ENCODE measurements at places on chromosomes 6 and 20.
A peak's percentile ranks its signal among the peaks of the same experiment; 100 is the strongest.

- DNase-seq: no peak
Measured at GRCh38 chr6:160058603-160059215, 62.9 kb upstream of the SLC22A1 start.

DNA sequence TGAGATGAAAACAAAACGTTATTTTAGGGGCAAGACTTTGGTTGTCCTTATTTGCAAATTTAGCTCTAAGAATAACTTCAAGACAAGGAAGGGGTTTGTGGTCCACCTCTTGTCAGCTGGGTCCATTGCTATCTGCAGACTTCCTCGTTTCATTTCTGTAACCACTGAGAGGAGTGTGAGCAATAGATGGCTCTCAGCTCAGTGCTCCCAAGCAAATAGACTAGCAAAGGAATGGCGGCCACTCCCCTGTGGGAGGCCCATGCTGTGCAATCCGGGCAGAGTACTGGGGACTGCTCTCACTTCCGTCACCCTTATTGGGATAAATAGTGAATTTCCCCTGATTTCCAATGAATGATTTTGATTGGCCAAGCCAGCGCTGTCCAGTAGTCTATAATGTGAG lies 176.6 kb downstream of the ZDHHC14 start:
- no peak for DNase-seq

DNA sequence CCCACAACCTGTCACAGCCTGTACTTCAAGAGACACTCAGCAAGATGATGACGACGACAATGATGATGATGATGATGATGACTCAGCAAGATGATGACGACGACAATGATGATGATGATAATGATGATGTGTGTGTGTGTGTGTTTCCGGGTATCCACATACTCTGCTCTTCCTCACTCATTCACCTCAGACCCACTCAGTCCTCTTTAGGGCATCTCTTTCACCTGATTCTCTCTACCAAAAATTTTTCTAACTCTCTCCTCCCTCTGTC lies 1.2 kb upstream of the EIF6 start:
- no peak for DNase-seq

DNA sequence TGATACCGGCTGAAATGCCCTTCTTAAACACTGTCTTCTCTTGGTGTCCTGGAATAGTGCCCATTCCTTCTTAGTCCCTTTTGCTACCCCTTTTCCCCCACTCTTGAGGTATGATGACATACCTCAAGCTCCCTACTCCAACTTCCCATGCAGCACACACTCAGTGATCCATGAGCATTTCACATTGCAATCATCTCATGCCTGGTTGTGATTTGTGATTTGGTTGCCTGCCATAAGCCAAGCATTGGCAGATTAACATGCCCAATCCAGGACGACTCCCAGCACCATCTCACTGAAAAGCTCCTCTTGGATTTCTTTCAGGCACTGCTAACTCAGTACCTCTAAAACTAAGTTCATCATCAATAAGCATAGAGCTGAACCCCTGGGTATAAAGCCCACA lies 14.7 kb upstream of the PTPRA start:
- no peak for DNase-seq

GRCh38 chr6:151443911-151444621 lies 7.9 kb downstream of the RMND1 start:
- no peak for DNase-seq

DNA sequence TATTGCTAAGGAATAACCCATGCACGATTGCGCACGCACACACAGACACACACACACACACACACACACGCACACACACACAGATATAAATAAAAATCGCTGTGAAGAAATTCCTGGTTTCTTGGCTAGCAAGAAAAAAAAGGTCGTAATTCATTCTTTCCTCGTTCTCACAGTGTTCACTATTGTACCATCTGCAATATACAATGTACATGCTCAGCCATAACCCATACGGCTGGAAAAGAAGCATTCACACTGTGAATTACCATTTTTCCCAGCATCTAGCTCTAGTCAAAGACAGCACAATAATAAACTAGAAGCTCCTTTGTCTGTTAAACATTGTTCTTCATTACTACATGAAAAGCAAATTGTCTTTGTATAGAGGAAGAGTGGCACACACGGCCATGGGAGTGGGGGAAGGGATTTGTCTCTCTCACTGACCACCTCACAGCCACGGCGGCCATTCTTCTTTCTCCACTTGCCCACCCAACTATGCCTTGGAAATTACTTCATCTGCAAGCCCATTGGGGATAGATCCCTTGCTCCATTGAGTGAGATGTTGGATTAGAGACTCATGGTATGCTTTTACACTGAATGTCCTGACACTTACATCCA lies 115.3 kb upstream of the ID4 start:
- DNase-seq: no peak

DNA sequence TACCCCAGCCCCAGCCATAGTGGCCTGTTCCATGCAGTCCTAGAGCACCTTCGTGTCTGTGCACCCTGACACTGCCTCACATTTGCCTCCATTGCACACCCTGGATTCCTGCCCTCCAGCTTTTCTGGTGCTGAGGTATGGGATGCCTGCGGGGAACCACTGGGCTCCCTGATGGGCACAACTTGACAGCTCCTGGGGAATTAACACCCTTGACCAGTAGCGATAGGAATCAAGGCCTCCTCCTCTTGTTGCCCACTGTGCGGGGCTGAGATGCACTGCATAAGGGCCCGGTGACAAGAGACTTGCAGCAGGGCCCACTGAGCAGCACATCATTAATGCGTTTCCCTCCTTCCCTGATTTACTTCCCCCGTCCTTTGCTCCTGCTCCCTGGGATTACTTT lies 235.6 kb upstream of the MOCS1 start:
- DNase-seq: no peak

- no peak for DNase-seq
Measured at GRCh38 chr6:159005436-159005835, 5.4 kb upstream of the RSPH3 start.

GRCh38 chr6:21986703-21987102 lies 310.1 kb downstream of the PRL start:
- DNase-seq: no peak

DNA sequence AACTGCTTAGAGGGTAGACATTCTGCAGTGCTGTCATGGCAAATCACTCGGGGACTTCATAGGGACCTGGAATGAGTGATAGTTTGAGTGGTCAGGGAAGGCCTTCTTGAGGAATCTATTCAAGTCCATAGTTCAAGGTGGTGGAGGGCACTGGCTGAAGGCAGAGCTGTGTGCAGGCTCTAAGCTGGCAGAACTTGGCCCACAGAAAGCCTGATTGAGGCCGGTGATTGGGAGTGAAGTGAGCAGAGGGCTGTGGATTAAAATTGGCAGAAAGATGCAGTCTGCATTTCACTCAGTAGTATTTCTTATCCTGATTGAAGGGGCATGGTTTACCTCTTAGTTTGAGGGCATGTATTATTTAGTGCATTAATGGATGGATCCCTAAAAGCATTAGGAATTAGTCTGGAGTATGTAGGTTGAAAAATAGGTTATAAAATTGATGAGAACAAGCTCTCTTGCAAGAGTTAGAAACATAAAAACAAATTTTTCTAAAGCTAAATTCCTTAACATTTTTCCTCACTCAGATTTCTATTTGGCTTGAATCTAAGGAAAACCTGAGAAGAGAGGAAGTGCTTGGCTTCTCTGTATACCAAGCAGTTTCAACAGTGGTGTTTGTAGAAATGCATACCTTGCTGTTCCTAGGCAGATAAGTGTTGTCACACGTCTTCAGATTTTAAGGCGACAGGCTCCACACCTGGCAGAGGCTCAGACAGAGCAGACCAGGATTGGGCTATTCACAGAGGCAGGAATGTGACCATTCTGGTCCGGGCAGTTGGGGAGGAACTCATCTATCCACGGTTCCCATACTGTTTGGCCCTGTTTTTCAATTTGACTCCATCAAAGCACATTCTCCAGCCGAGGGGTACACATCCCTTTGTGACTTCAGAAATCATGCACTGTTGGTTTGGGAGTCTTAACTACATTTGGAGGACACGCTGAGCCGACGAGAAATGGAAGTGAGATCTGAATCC lies 45.2 kb downstream of the UTRN start:
- peak; percentile 98 for DNase-seq

- peak; percentile 63 for DNase-seq
Measured at GRCh38 chr20:37526839-37527637, 638 bp downstream of the BLCAP start.

DNA sequence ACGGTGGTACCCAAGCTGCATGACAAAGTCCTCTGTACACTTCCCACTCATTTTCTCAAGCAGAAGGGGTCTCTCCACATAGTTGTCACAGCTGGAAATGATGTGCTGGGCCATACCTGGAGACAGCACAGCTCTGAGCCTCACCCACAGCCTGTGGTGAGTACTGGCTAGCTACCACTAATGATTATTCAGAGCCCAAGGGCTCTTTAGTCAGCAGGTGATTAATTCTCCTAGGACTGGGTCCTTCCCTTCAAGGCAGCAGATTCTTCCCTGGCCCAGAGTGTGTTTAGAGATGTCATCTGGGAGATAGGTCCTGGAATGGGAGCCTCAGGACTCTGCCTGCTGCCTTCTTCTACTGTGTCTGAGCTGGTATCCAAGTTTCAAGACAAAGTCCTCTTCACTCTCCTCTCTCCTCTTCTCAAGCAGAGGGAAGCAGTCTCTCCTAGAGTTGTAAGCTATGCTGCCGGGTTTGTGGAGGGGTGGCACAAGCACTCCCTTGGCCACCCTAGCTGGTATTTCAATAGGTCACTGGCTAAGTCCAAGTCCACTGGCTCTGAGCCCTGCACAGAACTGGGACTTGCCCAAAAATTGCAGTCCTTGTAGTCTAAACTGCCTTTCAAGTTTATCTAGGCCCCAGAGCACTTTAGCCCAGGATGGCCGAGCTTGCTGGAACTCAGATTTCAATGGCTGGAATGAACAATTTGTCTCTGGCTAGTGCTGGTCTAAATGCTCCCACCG lies 49.8 kb upstream of the VGLL2 start:
- no peak for DNase-seq

GRCh38 chr6:20574355-20574754 lies 40.1 kb downstream of the CDKAL1 start:
- DNase-seq: no peak

- DNase-seq: no peak
Measured at GRCh38 chr20:11582060-11582459, 335.6 kb upstream of the BTBD3 start.

GRCh38 chr6:155710704-155711103 lies 255.1 kb upstream of the NOX3 start:
- DNase-seq: peak; percentile 9

- no peak for DNase-seq
Measured at GRCh38 chr6:150004101-150004782, 21.1 kb downstream of the RAET1L start.

DNA sequence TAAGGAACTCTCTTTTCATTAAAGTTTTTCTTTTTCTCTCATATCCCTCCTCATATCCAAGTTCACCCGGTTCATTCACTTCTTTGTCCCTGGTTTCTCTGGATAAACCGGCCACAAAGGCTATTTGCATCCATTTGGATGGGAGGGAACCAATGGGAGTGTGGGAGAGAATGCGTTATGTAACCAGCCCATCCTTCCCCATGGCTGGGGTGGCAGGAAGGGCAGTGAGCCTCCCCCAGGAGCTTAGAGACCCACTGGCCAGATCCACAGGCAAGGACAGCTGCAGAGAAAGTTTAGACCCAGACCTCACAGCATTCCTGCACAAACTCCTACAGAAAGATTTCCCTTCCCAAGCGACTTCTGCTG lies 10.7 kb downstream of the CASS4 start:
- DNase-seq: peak; percentile 57

- no peak for DNase-seq
Measured at GRCh38 chr6:3592371-3592941, 135.6 kb upstream of the SLC22A23 start.

DNA sequence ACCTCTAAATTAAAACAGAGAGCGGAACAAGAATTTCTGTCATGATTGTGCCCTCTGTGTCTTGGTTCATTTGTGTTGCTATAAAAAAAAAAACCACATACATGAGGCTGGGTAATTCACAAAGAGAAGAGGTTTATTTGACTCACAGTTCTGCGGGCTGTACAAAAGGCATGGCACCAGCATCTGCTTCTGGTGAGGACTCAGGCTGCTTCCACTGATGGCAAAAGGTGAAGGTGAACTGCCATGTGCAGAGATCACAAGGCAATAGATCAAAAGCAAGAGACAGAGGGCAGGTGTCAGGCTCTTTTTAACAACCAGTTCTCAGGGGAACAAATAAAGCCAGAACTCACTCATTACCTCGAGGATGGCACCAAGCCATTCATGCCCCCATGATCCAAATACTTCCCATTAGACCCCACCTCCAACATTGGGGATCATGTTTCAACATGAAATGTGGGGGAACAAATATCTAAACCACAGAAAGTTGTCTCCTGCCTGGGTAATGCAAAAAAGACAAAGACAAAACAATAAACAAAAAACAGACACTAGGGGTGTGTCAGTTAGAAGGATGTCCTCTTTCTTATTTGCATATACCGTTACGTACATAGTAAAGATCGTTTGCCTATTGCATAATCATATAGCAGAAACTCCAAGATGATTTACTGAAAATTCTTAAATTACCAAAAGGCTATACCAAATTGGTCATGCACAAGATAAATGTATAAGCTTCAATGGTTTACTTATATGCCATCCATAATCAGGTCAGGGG lies 17.0 kb downstream of the SERPINB9 start:
- DNase-seq: no peak

GRCh38 chr6:69813508-69813907 lies 16.7 kb upstream of the LMBRD1 start:
- no peak for DNase-seq

DNA sequence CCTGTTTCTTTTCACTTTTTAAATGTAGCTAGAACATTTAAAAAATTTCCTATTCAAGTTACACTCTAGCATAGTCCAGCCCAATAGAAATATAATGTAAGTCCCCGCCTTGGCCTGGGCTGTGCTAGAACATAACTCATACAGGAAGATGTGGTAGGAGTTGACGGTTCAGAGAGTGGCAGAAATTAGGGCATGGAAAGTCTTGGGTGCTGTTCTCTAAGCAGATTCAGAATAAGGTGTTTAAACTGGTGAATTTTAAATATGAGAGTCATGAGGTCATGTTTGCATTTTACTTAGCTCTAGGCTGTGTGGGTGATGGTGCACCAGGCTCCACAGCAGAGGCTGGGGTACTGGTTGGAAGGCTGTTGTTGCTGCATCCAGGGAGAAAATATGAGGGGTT lies 256.5 kb downstream of the FARS2 start:
- no peak for DNase-seq

GRCh38 chr6:147311218-147311617 lies 107.0 kb downstream of the STXBP5 start:
- DNase-seq: no peak

- no peak for DNase-seq
Measured at GRCh38 chr20:25310921-25311728, 63.2 kb downstream of the PYGB start.

- DNase-seq: no peak
Measured at GRCh38 chr6:18342223-18342622, 44.9 kb upstream of the RNF144B start.

- DNase-seq: no peak
Measured at GRCh38 chr20:5650280-5650691, 99.9 kb upstream of the SHLD1 start.
